Activated CD4-positive, alpha-beta T cell treated with anti-CD3 and anti-CD28 coated beads, Interleukin-2, Interleukin-6, amounts not matched to agents 100 ng/mL and 50 ng/mL, durations not matched to agents 16 hours and 8 hours (primary cell): ENCODE measurements at places on chromosomes 6 and 20.
A peak's percentile ranks its signal among the peaks of the same experiment; 100 is the strongest.

DNA sequence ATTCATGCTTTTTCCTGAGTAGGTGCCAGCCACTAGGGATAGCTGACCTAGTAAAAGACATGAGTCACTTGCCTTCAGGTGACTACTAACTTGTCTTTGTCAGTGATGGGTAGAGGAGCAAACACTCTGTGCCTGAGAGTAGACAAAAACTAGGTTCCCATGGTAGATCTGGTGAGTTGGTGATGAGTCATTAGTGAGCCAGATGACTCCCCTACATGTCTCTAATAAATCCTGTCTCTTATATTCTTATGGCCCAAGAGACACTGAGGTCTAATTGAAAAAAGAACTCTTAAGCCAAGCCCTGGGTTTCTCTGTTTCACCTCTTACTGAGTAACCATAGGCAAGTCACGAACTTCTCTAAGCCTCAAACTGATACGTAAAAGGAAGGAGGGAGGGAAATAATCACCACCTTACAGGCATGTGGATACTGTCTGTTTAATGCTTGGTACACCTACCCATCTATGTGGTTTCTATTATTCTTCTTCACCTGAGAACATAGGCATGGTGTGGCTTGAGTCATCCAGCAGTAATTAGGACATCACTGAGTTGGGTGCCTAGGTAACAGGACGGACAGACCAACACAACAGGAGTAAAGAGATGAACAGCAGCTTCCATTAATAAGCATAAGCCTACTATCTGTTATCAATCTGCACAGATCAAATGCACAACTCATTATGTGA is 20.3 kb downstream of the TTPAL start:
- peak; percentile 66 for DNase-seq

DNA sequence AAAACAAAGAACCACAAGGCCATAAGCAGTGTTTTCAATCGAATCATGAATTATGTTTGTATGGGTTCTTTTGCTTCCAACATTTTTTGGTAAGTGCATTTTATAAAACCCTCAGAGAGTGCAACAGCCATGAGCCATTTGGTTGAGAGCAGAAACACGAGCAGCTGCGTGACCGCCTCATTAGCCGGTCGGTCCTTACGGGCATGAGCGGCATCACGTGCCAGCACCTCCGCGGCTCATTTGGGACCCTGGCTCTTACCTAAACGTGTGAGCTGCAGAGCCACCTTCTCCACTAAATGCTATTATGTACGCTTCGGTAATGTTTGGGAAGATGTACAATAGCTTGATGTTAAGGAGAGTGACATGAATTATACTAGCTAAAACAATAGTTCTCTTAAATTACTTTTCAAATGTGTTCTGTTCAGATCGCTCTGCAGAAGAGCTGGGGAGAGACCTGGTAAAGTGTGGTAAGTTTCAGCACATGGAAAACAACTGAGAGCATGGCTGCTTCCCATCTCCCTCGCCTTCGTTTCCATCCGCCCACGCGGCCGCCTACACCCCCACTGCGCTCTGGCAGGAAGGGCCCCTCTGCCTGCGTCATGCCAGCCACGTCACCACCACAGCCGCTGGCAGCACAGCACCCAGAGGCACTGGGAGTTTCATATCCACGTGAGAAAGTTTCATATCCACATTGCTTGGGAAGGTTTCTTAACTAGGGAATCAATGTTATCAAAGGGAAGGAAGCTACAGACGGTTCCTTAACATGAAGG is 23.7 kb upstream of the PDE10A start:
- no peak for DNase-seq

GRCh38 chr6:101000341-101000740 is 119.2 kb upstream of the ASCC3 start:
- no peak for DNase-seq

GRCh38 chr6:150620244-150620643 is 20.6 kb downstream of the PLEKHG1 start:
- DNase-seq: no peak

GRCh38 chr6:21367649-21368154 is 225.8 kb upstream of the SOX4 start:
- DNase-seq: no peak

- no peak for DNase-seq
These were observed 38.6 kb downstream of the NKX2-4 start for GRCh38 chr20:21358737-21359136.

GRCh38 chr6:5184218-5184617 is 76.5 kb downstream of the LYRM4 start:
- DNase-seq: no peak

GRCh38 chr6:7681449-7681848 is 44.5 kb upstream of the BMP6 start:
- DNase-seq: no peak

GRCh38 chr6:147201885-147202515 is 2.2 kb upstream of the STXBP5 start:
- peak; percentile 38 for DNase-seq

GRCh38 chr20:32452776-32453466 is 94.8 kb downstream of the ASXL1 start:
- DNase-seq: no peak

DNA sequence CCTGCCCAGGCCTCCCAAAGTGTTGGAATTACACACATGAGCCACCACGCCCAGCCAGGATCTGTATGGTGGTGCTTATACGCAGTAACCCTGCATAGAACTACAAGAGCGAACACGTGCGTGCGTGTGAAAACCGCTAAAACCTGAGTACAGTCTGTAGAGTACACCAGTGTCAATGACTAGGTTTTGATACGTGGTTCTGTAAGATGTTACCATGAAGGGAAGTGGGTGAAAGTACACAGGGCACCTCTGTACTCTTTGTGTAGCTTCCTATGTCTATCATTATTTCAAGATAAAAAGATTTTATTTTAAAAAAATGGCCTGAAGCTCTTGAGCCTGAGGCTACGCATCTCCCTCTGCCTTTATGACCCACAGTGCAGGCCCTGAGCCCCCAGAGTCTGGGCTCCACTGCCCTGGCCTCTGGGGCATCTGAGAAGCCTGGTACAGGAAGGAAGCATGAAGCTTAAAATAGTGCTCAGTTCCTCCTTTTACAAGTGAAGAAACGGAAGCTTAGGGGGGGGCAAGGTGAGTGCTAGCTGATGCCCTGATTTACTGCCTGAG is 21.6 kb downstream of the LY86 start:
- peak; percentile 32 for DNase-seq

DNA sequence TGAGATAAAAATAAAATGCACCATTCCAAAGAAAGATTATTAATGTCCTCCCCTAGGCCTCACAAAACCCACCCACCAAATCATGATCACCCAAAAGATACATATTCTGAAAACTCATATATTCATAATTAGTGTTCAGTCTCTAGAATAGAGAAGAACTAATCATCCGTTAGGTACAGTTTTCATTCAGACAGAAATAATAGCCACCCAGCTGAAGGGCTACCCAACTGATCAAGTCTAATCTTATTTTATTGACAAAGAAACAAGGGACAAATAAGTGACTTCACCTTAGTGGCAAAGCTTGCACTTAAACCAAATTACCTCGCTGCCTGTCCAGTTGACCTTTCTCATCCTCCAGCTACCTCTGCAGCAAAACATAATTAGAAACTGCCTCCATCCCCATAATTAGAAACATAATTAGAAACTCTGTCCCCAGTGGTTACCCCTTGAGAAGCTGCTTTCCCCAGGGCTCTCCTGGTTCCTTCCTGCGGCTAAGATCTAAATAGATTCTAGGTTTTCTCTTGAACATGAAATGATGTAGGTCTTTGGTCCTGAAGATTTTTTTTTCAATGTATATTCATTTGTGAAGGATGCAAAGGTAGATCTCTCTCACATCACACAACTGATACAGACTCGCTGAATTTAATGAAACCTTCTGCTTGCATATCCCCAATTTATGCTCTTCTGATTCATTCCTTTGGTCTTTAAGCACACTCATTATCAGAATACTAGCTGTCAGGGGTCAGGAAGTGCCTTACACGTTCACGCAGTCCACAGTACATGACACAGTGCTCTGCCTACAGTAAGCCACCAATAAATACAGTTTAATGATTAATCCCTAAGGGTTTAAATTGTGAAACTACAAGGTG is 46.3 kb downstream of the HBS1L start:
- DNase-seq: peak; percentile 76

GRCh38 chr20:60063048-60063451 is 104.8 kb downstream of the CDH26 start:
- no peak for DNase-seq

DNA sequence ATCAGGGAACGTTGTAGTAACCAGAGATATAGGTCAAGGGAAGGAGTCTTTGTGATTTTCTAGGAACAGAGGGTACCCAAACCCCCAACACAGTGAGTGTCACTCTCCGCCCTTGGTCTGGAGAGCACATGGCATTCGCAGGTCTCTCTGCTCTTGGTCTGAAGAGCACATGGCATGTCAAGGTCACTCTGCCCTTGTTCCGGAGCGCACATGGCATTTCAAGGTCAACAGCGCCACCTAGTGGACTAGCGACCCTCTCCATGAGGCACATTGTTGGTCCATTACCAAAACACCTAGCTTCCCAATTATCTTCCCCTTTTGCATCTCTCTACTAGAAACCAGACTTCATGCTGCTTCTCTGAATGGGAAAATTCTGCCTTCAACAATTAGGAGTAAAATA is 260.0 kb downstream of the C6orf118 start:
- DNase-seq: peak; percentile 62

GRCh38 chr20:45993197-45993951 is 15.3 kb upstream of the MMP9 start:
- DNase-seq: no peak

- DNase-seq: no peak
These were observed 30.9 kb upstream of the XRN2 start for GRCh38 chr20:21272279-21272678.

DNA sequence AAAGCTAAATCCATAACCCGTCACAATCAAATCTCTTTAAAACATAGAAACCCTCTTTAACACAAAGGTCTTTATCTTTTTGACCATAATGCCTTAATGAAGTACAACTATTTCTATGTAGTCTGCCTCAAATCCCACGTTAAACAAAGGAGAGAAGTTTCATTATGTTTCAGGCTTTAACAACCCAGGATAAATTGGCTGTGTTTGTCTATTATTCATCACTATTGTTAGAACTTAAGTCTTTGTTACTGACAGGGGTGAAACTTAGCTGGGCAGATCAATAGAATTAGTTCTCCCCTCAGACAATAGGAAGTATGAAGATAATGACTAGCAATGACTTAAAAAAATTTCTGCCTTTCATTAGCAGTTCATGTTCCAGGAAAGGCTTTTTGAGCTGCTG is 10.1 kb upstream of the METTL24 start:
- no peak for DNase-seq

- DNase-seq: peak; percentile 44
These were observed 844 bp downstream of the TAGAP start for GRCh38 chr6:159043947-159044346.

- no peak for DNase-seq
These were observed 881 bp upstream of the MAP7 start for GRCh38 chr6:136551103-136551502.

- DNase-seq: peak; percentile 56
These were observed 11.2 kb downstream of the NT5DC1 start for GRCh38 chr6:116111552-116112528.

DNA sequence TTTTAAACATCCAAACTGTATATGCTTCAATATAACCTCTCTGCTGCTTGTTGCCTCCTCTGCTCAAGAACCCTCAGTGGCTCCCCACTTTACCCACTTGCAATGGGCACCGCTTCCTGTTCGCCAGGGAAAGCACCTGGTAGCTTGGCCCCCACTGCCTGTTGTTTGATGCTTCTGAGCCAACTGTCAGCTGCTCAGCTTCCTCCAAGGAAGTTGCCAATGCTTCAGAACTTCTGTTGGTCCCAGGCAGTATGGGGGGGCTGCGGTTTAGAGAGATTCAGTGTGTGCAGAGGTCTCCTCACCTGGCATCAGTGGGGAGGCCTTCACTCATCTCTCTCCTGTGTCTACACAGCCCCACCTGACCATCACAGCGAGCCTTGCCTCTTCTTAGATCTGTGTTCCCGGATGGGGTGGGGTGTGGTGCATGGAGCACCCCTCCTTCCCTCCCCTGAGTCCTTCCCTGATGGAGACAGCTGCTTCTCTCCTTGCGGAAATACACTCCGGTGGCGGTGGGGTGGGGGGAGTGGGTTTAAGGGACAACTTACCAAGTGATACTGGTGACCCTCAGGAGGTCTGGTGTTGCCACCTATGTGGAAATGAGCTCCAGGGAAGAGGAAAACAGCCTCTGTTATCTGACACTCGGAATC is 308.1 kb downstream of the CDH26 start:
- DNase-seq: no peak

DNA sequence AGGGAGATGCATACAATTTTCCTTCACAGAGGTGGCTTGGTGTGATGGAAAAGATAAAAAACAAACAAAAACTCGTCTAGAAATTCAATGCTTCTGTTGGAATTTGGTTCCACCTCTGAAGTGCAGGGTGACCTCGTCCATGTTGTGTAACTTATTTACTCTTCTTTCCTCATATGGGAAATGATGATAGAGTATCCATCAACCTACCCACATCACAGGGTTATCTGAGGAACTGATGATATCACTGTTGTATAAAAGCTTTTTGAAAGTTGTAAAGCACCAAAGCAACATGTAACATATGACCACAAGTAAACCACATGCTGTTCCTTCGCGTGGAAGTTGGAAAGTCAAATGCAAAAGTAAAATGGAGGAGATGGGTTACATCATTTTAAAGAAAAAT is 212.0 kb upstream of the SGK1 start:
- DNase-seq: no peak

DNA sequence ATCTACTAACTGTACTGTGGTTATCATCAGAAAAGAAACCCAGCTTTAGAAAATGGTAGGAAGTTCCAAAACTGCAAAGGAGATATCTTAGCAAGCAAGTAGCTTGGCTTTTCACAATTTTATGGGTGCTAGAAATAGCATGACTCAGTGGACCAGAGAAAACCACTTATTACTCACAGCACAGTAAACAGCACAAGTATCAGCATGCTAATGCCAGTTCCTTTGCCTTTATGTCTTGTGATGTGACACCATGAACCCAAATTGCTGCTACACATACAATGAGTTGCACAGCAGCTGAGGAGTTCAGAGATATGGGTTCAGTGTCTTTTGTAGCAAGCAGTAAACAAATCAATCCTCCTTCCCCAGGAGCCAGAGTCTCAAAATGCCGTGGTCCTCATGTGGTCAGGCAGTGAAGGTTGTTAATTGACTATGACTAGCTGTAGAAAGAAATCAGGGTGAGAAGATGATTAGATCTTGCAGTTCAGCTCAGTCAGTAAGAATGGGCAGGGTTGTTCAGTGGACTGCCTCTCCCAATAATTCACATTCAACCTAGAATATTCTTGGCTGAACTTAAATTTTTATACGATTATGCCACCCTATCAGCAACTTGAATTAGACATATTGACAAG is 73.3 kb downstream of the OPRM1 start:
- no peak for DNase-seq

DNA sequence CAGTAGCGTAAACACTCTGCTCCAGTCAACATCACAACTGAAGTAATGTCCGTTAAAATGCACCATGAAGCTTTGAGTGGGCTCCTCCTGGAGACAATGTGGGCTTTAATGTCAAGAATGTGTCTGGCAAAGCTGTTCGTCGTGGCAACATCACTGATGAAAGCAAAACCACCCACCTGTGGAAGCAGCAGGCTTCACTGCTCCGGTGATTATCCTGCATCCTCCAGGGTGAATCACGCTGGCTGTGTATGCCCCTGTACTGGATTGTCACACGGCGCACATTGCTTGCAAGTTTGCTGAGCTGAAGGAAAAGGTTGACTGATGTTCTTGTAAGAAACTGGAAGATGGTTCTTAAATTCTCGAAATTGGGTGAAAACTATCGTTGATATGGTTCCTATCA is 128.5 kb downstream of the MOXD1 start:
- no peak for DNase-seq
